Activated CD4-positive, alpha-beta memory T cell treated with anti-CD3 and anti-CD28 coated beads for 36 hours (primary cell): ENCODE measurements at places on chromosomes 13 and 19.

GRCh38 chr13:49802426-49802825, 9.9 kb upstream of the KPNA3 start:
- H3K4me3 ChIP-seq, result no peak overlapping the region
- DNase-seq, result no peak
- H3K27me3 ChIP-seq, result peaks cover 7% of the 10 kb centered on the region
- no peaks in the 10 kb centered on the region for H3K4me1 ChIP-seq
- no peak overlapping the region for H3K27ac ChIP-seq
- no peaks in the 10 kb centered on the region for H3K36me3 ChIP-seq

- H3K27me3 ChIP-seq, result no peaks in the 10 kb centered on the region
- no peak overlapping the region for H3K27ac ChIP-seq
- no peaks in the 10 kb centered on the region for H3K4me1 ChIP-seq
- H3K36me3 ChIP-seq, result no peaks in the 10 kb centered on the region
- no peak overlapping the region for H3K4me3 ChIP-seq
These were observed 310.4 kb downstream of the SPRY2 start for GRCh38 chr13:80030491-80030890.

DNA sequence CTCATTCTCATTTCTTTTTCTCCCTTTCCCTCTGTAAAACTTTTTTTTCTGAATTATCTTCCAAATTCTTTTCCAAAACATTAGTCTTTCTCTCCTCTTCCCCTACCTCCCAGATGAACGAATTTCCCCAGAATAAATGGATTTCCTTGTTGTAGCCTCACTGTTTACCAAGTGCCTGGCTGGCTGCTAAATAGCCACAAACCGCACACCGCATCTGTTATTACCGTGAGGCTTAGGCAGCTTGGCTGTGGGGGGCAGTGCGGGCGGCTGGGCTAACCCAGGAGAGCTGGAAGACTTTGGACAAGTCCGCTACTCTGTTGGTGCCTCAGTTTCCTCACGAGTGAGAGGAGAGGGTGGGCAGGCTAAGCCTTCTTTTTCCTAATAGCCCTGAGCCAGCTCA, 10.7 kb downstream of the IL17D start:
- peaks cover 6% of the 10 kb centered on the region for H3K4me1 ChIP-seq
- H3K27ac ChIP-seq, result no peak overlapping the region
- H3K4me3 ChIP-seq, result no peak overlapping the region
- H3K27me3 ChIP-seq, result peaks cover 10% of the 10 kb centered on the region

- DNase-seq, result no peak
- H3K27ac ChIP-seq, result no peak overlapping the region
- no peak overlapping the region for H3K4me3 ChIP-seq
- no peaks in the 10 kb centered on the region for H3K36me3 ChIP-seq
- H3K27me3 ChIP-seq, result no peaks in the 10 kb centered on the region
These were observed 220.1 kb downstream of the FOXO1 start for GRCh38 chr13:40446365-40446764.

DNA sequence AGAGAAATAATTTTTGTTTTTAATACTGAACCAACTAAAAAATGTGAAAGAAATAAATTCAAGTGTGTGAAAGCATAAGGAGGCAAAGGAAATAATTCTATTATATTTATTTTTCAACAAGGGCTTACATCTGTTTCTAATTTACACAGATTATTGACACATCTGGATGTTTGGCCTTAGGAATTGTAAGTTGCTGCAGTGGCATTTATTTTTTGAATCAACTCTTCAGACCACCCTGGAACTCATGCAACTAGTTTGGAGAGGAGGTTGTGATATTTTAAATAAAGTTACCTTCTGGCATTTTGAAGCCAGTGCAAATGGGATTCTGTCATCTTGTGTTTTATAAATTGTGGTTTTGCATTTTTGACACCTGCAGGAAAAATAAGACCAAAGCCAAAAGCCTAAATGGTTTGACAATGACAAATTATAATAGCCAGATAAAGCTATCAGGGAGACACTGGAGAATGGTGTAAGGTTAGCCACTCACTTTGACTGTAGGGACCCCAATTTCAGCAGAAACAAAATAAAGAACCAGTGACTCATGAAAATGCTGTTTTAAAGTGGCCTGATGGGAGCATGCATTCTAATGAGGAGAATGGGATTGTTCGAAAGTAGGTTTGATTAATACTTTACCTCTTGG, 192.9 kb downstream of the KLF5 start:
- H3K4me1 ChIP-seq, result no peaks in the 10 kb centered on the region
- no peak overlapping the region for H3K27ac ChIP-seq
- DNase-seq, result no peak

DNA sequence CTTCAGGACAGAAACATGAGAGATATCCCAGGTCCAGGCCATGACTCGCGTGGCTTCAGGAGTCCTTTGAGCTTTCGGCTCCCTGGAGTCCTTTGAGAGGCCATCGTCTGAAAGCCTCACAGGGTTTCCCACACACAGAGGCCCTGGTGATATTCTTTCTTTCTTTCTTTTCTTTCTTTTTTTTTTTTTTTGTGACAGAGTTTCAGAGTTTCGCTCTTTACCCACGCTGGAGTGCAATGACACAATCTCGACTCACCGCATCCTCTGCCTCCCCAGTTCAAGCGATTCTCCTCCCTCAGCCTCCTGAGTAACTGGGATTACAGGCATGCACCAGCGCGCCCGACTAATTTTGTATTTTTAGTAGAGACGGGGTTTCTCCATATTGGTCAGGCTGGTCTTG, 5.5 kb downstream of the SIN3B start:
- H3K27me3 ChIP-seq, result no peaks in the 10 kb centered on the region
- peaks cover 19% of the 10 kb centered on the region for H3K4me1 ChIP-seq
- H3K27ac ChIP-seq, result peak overlapping the region; percentile 23
- DNase-seq, result peak; percentile 33
- no peak overlapping the region for H3K4me3 ChIP-seq

DNA sequence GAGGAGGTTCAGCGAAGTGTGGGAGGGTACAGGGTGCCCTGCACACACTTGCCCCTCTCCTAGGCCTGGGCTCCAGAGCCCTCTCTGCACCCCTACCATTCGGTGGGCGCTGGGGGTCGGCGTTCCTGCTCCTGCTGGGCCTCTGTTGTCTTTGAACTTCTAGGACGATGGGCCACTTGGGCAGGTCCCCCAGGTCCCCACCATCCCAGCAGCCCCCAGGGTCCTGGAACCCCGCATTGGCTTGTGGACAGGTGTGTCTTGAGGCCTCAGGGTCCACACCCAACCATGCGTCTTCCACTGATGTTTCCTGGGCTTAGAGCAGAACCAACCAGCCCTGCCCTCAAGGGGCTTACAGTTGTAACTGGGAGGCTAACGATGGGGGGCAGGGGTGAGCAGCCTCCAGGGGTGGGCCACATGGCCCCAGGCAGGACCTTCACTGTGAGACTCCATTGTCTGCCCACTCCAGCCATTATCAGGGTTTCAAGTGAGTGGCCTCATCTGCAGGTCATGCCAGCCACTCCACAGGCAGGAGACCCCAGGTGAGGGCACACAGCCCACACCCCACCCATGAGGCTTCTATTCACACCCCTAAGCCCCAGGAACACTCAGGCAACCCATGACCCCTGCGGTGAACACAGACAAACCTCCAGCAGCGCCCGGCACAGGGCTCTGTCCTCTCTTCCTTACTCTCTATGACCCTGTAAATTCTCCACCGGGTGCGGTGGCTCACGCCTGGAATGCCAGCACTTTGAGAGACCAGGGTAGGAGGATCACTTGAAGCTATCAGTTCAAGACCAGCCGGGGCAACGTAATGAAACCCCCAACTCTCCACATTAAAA, 2.0 kb upstream of the KLF16 start:
- H3K27me3 ChIP-seq, result no peaks in the 10 kb centered on the region
- peak overlapping the region; percentile 80 for H3K27ac ChIP-seq
- peaks cover 3% of the 10 kb centered on the region for H3K36me3 ChIP-seq
- peak overlapping the region; percentile 75 for H3K4me3 ChIP-seq
- no peak for DNase-seq

DNA sequence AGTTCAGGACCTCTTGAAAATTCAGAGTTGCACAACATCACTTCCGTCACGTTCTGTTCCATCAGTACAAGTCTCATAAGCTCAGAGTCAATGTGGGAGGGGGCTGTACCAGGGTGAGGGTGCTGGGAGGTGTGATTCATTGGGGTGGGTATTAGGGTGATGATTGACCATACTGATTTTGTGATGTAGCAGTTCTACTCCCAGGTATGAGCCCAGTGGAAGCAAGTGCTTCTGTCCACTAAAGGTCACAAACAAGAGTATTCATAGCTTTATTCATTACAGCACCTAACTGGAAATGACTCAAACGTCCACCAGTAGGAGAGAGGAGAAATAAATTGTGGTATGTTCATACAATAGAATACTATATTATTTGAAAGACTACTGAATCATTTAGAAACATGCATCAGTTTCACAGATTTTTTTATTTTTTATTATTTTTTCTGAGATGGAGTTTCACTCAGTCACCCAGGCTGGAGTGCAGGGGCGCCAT, 12.1 kb upstream of the UPF3A start:
- H3K27ac ChIP-seq, result peak overlapping the region; percentile 85
- H3K4me1 ChIP-seq, result peaks cover 27% of the 10 kb centered on the region
- no peaks in the 10 kb centered on the region for H3K27me3 ChIP-seq
- peak; percentile 31 for DNase-seq

- H3K27me3 ChIP-seq, result no peaks in the 10 kb centered on the region
- no peak overlapping the region for H3K27ac ChIP-seq
- no peak overlapping the region for H3K4me3 ChIP-seq
- no peaks in the 10 kb centered on the region for H3K4me1 ChIP-seq
These were observed 226.3 kb downstream of the FGF9 start for GRCh38 chr13:21897161-21897560.

DNA sequence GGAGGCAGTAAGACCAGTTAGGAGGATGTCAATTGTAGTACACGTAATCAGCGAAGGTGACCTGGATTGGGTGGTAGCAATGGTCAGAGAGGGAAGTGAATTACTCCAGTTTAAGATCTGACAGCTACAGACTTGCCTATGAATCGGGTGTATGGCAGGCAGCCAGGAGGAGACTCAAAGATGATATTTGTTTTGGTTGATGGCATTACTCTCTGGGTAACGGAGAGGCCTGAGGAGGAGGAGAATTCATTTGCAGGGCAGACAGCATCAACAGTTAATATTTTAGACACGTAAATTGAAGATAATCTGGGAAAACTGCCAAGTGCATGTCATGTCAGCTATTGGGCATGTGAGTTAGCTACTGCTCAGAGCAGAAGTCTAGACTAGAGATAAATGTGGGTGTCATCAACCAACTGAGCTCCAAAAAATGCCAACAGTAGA, 109.2 kb downstream of the SGCG start:
- H3K36me3 ChIP-seq, result no peaks in the 10 kb centered on the region
- peaks cover 1% of the 10 kb centered on the region for H3K27me3 ChIP-seq
- H3K4me3 ChIP-seq, result no peak overlapping the region
- H3K4me1 ChIP-seq, result no peaks in the 10 kb centered on the region
- no peak for DNase-seq
- H3K27ac ChIP-seq, result no peak overlapping the region

DNA sequence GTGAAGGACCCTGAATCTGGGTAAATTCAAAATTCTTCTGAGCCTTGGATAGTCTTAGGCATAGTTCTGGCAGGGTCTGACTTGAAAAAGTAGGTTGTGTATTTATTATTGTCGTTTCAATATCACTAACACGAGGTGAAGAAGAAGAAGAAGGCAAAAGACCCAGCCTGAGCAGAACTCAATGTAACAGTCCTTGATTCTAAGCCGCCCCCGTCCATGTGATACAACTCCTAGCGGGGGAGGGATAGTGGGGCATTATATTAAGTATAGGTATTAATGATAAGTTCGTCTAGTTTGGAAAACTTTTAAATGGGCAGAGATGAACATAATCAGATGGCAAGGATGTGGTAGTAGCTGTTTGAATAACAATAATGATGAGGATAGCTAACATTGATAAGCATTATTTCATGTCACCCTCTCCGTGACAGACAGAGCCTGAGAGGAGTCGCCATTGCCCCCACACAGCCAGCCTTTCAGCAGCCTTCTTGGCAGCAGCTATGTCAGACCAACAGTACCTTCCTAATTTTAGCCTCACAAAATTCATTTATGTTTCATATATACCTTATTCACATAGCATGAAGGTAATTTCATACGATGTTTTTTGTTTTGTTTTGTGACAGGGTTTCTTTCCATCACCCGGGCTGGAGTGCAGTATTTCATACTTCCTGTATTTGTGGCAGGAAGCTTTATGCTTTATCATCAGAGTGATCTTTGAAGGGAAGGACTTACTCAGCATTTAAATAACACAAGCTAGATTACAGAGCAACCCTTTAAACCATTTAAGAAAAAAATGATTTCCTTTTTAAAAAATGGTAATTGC, 64.4 kb upstream of the NPAS1 start:
- no peaks in the 10 kb centered on the region for H3K27me3 ChIP-seq
- peak overlapping the region; percentile 82 for H3K27ac ChIP-seq
- peaks cover 79% of the 10 kb centered on the region for H3K4me1 ChIP-seq
- peak; percentile 46 for DNase-seq
- peaks cover 4% of the 10 kb centered on the region for H3K36me3 ChIP-seq
